ENCODE measurements at places on chromosomes 3 and 15.
A peak's percentile ranks its signal among the peaks of the same experiment; 100 is the strongest.

DNA sequence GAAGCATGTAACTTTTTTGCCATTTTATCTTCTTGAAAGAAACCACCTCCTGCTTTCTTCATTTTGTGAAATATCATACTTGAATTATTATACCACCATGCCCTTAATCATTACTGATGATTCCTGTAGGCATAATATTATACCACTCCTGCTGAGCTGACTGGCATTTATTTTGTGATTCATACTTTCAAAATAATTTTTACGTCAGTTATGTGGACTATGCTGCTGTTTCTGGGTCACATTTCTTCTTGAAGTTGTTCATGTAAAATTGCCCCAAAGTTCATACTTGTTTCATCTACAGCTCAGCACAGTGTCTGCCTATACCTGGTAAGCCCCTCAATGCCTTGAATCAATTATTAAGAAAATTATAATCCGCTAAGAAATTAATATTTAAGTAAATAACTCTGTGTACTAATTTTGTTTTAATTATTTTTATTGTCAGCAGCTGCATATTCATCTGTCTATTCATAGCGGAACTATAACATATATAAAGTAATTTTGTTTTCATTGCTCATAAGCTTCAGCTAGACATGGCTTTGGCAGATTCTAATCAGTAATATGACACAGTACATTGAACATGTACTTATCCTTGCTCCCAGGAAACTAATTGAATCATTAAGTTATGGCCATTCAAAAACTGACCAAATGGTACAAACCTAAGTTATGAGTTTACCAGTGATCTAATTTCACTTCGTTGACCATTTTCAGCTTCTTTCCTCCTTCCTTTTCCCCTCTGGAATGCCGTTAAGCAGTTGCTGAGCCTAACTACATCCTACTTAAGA lies 160.0 kb downstream of the NAALADL2 start:
- no peak for DNase-seq

DNA sequence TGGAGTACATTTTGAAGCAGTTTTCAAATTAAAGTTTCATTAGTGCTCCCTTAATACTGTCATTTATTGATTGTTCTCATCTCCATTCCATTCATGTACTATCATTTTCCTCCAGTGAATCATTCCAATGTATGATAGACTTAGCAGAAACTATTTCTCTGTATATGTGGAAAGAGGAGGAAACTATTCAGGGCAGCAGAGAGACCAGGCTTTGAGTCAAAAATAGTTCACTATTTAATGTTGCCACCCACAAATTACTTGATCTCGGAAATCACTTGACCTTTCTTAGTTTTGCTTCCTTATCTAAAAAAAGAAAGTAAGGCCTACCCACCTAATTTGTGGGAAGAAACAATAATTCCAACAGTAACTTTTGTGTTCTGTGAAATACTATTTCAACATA lies 610.5 kb upstream of the ZNF385D start:
- DNase-seq = peak; percentile 52

DNA sequence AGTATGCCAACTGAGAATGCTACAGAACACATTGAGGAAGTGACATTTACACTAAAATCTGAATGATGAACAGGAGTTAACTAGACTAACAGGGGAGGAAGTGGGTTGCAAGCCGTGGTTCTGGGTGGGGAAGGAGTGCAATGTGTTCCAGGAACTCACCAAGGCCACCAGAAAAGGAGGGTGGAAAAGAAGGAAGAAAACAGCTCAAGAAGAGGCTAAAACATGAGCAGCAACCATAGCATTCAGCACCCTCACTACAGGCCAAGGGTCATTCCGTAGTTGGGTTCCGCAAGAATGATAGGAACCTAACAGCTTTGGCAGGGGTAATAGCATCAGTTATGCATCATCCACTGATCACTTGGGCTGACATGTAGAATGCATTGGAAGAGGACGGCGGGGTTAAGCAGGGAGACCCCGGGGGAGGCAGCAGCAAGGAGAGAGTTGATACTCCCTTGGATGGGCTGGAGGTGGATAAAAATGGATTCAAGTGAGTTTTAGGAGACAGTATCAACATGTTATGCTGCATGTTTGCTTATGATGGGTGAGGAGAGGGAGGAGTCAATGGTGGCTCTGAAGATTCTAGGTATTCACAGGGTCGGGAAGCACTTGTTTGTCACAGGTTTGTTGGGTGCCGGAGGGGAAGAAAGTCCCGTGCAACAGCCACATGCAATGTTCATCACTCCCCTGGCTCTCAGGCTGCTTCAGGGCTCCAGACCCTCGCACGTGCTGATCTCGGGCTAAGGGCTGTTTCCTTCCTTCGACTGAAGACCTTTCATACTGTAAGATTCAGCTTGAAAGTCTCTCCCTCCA lies 53.2 kb downstream of the LIPC start:
- no peak for DNase-seq

DNA sequence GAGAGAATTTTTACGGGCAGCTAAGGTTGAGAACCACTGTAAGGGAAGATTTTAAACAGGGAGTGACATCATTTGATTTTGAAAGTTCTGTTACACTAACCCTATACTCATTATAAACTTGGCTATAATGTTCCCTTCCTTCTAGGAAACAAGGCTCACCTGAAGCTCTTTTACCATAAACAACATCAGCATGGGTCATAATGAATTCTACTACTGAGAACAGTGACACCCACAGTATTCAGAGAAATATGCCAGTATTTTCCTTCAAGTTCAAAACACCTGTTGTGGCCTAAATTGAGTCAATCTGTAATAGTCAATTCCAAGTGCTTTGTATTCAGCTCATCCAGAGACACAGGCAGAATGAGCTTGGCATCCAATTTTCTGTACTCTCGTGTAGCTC lies 175.3 kb upstream of the STT3B start:
- DNase-seq = no peak

DNA sequence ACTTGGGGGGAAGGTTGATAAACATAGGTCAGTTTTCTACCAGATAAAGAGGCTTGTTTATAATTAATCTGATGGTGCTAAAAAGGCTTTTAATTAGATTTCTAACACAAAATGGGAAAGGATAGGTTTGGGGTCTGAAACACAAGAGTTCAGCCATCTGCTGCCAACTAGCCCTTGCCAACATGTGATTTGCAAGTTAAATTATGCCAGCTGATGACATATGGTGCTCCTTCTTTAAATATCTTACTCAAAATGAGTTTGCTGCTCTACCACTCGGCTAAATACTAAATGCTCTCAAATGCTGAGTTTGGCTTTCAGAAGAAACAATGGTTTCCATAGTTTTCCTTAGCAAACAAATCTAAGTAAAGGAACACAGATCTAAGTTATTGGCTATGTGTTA lies 557.8 kb upstream of the CCDC54 start:
- no peak for DNase-seq

GRCh38 chr3:191143224-191143623 lies 55.8 kb upstream of the OSTN start:
- DNase-seq = no peak

- no peak for DNase-seq
Measured at GRCh38 chr3:171965067-171965712, 74.2 kb upstream of the FNDC3B start.

- DNase-seq = no peak
Measured at GRCh38 chr15:27183201-27183600, 212.2 kb downstream of the GABRG3 start.

DNA sequence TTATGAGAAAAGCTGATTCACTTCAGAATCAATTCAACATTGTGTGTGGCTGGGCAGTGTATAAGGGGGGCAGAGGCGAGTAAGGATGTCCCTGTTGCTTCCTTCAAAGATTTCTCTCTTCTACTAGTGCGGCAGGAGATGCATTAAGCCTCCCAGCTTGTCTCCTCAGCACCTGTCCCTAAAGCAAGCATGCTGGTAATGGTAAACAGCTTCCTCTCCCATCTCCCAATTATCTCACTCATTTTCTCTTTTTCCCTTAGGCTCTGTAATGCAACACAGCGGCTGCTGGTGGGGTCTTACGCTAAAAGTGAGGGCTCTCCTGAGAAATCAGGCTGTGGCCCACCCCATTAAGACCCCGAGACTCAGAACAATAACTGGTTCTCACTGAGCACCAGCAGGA lies 306.4 kb upstream of the ROPN1 start:
- no peak for DNase-seq

DNA sequence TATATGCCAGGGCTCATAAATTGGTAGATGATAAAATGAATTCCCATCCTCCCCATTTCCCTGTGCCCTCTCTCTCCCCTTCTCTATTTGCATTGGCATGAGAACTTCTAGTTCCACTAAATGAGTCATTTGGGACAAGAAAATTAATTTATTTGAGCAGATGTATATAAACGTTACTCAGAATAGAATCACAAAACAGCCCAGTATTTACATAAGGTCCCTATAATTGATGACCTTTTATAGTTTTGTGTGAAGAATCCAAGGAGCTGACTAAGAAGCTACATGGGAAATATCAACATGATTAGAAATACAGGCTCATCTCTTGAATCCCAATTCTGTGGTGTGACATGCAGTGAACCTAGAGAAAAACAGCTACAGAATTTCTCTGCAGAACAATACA lies 617.7 kb upstream of the NR2F2 start:
- DNase-seq = peak; percentile 25

GRCh38 chr3:141723255-141723654 lies 14.8 kb upstream of the RNF7 start:
- DNase-seq = no peak

DNA sequence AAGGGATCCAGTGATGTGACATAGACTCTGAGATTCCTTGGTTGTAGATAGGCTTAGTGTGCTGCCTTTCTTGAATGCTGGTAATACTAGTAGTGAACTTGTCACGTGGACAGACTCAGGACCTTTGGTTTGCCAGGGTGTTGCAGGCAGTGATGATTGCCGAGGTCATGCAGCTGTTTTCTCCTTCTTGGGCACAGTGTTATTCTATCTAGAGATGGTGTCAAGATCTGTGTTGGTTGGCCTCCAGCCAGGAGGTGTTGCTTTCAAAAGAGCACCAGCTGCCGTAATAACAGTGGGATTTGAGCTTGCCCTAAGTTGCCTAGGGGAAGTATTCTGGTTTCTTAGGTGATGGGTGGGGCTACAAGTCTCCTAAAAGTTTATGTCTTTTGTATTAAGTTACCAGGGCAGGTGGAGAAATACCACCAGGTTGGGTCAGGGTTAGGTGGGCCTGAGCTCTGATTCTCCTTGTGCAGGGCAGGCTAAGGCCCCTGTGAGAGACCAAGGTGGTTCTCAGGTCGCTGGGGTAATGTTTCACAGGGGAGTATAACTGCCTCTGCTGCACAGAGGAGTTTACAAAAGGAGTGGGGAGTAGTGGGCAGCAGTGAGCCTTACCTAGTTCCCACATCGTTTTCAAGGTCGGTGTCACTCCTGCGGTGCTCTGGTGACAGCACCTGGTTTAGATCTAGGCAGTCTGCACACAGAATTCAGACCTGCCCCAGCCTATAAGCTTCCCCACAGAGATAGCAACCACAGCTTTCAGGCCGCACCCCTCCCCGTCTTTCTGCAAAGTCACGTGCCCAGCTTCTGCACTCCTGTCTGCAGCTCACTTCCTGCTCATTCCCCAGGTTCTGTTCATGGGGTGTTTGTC lies 350.3 kb downstream of the DOCK3 start:
- no peak for DNase-seq

- DNase-seq = no peak
Measured at GRCh38 chr15:95265419-95265997, 1034.1 kb downstream of the MCTP2 start.

DNA sequence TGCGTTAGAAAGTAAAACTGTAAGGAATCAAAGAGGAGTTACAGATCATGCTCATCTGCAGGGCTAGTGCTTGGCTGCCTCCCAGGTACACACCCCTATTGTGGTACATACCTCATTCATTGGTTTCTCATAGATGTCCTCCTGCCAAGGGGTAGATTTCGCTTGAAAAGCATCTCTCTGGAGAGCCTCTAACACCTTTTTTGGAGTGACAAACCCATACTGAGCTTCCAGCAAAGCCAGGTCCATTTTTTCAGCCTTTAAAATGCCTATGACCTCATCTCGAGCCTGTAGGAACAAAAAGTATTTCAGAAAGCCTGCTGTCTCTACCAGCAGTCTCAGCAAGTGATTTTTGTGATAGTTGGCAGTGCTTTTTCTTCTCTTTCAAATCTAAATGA lies 112.1 kb downstream of the CMSS1 start:
- peak; percentile 71 for DNase-seq

- DNase-seq = no peak
Measured at GRCh38 chr3:59690886-59691285, 641.1 kb upstream of the CFAP20DC start.

GRCh38 chr3:175163686-175164085 lies 304.6 kb downstream of the NAALADL2 start:
- DNase-seq = no peak

DNA sequence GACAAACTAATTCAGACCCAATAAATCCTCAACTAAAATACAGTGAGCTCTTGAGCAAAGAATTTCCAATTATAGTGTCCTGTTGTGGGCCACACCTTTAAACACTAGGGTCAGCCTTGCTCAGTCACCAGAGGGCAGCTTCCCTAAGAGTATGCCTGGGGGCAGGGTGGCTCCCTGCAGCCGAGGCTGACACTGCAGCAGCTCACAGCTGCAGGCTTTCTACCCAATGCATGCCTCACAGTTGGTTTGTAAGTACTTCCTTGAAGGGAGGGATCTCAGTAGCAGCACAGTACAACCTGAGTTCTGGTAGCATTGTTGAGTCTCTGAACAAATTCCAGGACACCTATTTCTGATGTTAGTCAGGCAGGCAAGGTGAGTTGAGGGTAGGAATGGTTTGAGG lies 335.6 kb downstream of the TUSC7 start:
- DNase-seq = peak; percentile 32

GRCh38 chr15:81373775-81374395 lies at the start of gene TMC3:
Gene TMC3 (minus strand): TSS chr15:81374213. CDS start chr15:81374077, 136 bp downstream.
- peak; percentile 7 for DNase-seq

DNA sequence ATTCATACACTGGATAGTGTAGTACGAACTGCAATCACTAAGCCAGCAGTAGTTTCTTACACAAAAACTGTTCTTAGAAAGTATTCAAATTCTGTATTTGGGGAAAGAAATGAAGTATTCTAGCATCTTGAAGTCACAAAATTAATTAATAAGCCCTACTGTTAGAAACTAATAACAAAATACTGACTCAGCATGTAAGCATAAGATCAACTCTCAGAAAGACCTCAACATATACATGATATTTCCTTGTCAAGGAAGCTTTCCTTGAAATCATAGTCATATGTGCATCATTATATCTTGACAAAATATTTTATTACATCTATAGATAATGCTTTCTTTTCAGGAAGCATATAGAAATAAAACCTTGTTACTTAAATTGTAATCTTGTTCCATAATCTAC lies 115.5 kb upstream of the GOLGA6L6 start:
- no peak for DNase-seq

GRCh38 chr3:69665026-69665737 lies 74.1 kb upstream of the MITF start:
- DNase-seq = peak; percentile 49

DNA sequence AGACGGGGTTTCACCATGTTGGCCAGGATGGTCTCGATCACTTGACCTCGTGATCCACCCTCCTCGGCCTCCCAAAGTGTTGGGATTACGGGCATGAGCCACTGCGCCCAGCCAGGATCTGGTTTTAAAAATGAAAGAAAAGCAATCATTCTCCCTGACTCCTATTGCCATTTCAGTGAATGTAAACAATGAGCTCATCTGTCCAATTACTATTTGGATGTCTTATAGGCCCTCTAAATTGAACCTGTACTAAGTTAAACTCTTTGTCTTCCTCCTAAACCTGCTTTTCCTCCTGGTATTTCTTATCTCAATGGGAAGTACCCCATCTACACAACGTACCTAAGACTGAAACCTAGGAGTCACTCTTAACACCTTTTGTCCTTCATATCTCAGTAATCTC lies 23.7 kb downstream of the PCYT1A start:
- DNase-seq = no peak

- peak; percentile 27 for DNase-seq
Measured at GRCh38 chr15:79450648-79451047, 18.5 kb downstream of the MINAR1 start.

Data from GM23248 (cell line).